ENCODE measurements at places on chromosomes 5 and 9. TPM values are rescaled to one million over a fixed set of nuclear protein-coding genes. Genes with fewer than 3 reads are reported as not detected.

BARHL1 gene
- not detected for total RNA-seq

DNA sequence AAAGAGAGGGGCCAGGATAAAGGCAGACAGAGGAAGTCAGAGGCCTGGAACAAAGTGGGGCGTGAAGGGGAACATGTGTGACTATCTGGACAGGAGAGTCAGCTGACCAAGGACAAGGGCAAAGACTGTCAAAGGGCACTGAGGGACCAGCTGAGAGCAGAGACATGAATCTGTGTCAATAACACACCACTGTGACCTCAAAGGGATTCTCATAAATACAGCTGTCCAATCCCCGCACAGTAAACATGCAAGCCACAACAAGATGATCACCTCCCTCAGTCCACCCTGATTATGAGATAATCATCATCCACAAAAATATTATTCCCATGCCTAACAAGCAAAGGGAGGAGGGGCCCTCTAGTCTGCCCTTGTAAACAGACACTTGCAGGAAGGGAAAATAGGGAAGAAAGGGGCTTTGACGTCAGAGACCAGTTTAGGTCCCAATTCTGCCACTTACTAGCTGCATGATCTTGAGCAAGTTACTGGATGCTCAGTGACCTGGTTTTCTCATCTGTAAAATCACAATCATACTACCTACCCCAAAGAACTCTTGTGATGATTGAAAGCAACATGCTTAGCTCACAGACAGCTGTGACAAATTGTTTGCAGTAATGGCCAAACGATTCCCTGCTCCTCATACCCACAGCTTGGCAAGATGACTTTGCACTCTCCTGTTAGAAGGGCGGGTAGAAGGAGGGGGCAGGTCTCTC is 41.8 kb downstream of the RAPGEF1 start:
- DNase-seq: no peak

OR13C4 gene
- not detected for total RNA-seq

- no peak for DNase-seq
Measured at GRCh38 chr5:127934791-127935256, 148.7 kb upstream of the SLC12A2 start.

- DNase-seq: no peak
Measured at GRCh38 chr5:130652176-130652575, 512.9 kb downstream of the HINT1 start.

- DNase-seq: no peak
Measured at GRCh38 chr9:18622186-18622836, 148.4 kb downstream of the ADAMTSL1 start.

DNA sequence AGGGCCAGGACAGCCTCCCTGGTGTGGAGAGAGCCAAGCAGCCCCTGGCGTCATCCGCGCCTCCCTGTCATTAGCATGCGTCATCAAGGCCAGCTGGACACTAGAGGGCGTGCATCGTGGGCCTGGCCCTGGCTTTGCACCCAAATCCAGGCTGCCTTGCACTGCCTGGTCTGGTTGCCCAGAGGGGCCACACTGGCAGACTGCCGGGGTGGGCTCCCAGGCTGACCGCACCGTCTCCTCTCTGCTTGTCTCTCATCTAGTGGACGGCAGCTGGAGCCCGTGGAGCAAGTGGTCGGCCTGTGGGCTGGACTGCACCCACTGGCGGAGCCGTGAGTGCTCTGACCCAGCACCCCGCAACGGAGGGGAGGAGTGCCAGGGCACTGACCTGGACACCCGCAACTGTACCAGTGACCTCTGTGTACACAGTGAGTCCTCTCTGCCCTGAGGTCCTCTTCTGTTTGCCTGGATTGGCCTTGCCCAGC is 29.0 kb downstream of the HK3 start:
- DNase-seq: peak; percentile 14

- DNase-seq: no peak
Measured at GRCh38 chr5:119919279-119919678, 289.9 kb downstream of the FAM170A start.
